ENCODE measurements at places on chromosomes 5 and 9.

GRCh38 chr5:132662925-132663770 lies 5.2 kb downstream of the IL13 start:
- peak; percentile 95 for DNase-seq

DNA sequence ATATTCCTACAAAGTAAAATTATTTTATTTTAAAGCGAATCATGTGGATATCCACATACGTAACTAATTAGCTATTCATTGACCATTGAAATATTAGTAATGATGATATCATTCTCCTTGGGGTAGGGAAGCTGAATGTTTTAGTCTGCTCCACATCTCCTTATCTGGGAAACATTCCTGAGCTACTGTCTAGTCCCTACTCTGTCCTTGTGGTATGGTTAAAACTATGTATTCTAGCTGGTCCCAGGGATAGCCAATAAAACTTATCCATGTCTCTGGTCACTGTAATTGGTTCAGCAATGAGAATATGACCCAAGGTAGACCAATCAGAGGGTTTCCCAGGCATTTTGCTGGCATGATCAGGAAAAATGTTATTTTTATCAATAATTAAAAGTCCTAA lies 76.0 kb upstream of the DAP start:
- no peak for DNase-seq

DNA sequence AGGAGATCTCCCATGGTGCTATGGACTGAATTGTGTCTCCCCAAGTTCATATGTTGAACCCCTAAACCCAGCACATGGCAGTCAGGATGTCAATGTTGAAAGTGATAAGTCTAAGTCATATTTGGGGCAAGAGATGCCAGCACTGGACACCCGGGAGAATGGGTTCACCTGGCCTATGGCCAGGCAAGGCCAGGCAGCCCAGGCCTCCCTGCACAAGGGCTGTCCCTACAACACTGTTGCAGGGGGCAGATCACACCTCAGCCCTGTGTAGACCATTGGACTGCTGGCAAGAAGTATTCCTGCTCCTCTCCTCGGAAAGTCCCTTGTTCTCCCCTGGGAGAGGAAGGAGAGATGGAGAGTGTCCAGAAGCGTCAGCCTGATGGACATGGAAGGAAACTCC lies 240.5 kb downstream of the GADD45G start:
- DNase-seq = no peak

DNA sequence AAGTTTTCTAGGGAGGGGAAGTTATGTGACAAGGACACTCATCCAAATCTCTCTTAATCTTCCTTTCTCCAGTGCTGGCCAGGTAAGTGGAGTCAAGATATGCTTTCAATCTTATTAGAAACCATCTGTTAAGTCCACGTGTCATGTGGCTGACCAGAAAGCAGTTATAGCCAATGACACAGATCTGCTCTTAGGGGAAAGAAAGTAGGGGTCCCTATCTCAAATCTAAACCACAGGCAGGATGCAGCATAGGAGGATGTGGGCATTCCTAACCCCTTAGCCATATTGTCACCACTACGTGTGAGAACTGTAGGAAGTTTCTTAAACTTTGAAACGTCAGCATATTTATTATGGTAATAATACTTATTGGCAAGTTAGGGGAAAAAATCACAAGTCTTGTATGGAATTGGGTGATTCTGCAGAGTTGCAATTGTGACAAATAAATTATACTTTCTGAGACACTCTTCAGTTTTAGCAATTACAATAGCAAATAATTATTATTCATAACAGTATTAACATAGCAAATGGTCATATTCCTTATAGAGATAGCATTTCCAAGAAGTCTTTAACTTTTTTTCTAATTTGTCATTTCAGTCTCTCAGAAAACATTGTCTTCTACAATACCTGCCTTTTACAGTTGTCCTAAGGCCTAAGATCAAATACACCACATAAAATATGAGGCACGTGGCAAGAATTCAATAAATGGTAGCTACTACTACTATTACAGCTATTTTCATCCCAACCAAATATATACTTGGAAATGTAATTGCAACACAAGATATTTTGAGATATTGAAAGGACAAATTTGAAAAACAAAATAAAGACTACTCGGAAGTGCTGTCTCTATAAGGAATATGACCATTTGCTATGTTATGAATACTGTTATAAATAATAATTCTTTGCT lies 236.9 kb downstream of the PDE4D start:
- peak; percentile 21 for DNase-seq

DNA sequence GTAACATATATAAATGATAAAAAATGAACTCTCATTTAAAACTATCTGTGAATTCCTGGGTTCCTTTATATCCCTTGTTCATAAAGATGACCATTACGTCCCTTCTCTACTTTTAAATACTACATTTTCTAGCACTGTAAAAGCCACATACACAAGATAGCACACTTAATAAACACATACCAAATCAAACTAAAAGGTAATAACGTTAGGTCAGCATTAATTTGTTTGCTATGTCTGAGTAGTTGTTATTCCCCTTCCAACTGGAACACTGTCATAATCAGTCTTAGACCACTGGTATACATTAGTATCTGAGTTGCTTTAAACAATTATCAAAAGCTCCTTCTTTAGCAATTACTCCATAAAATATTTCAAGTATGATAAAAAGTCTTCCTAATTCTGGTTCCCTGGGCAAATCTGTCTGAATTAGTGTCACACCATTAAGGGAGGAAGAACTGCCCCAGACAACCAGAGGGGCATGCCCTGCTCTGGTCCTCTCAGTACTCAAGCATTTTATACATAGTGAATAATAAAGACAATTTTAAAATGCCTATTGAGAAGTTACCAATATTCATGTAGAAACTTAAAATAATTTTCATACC lies 98.1 kb downstream of the RAPGEF6 start:
- DNase-seq = no peak

GRCh38 chr5:110803467-110804326 lies 64.9 kb downstream of the SLC25A46 start:
- DNase-seq = no peak

DNA sequence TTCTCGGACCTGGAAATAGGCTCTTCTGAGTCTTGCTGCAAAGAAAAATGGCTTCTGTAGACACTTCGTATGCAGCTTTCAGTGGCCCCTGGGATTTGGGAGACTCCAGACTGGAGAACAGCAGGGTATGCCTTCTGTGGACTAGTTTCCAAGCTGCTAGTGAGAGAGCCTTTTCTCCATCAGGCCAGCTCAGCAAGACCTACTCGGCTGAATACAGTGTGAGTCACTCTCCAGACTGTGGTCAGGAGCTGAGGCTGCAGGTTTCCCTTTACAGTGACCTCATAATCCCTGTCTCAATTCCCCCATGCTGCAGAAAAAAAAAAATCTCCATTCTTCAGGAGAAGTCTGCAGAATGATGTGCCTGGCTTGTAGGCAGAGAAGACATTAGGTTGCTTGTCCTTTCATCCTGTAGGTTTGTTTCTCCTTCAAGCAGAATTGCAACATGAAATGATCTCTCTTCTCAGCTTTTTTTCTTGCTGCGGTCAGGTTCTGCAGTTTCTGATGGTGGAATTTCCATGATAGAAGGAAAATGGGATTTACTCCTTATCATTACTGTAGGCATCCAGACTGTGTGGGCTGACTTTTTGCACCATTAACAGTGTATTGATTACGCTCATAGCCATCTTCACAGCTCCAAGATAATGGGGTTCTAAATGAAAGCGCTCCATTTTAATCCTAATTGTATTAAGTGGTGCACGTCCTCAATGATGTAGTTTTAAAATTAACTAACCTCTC lies 78.3 kb upstream of the TNFSF8 start:
- DNase-seq = no peak

GRCh38 chr5:170642066-170642735 lies 138.4 kb downstream of the KCNIP1 start:
- no peak for DNase-seq

DNA sequence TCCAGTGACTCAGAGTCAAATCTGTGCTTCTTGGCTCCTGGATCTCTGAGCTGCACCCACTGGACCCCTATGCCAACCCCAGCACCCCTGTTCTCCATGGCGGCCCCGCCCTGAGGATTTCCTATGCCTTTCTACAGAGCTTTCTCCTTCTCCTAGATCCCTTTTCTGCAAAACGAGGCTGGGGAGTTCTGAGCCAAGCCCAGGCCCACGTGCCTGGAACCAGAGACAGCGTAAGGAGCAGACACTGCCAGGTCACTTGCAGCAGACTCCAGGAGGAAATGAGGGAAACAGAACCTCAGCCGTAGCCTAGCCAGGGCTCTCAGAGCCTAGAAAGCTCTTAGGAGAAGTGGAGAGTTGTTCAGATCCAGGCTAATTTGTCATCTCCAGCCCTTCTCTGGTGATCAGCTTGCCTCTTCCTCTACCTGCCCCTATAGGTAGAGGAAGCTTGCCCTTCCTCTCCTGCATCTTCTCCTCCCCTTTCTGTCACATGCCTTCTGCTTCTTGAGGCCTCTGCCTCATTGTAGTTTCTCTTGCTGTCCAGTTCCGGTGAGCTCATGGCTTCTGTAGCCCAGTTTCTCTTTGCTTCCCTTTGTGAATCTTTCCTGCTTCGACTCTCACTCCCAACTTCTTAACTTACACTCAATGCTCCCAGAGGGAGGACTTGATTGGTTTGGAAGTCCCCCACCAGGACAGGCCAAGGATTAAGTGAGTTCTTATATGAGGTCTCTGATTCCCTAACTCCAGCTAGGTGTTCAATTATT lies 163.4 kb downstream of the RGS3 start:
- no peak for DNase-seq

DNA sequence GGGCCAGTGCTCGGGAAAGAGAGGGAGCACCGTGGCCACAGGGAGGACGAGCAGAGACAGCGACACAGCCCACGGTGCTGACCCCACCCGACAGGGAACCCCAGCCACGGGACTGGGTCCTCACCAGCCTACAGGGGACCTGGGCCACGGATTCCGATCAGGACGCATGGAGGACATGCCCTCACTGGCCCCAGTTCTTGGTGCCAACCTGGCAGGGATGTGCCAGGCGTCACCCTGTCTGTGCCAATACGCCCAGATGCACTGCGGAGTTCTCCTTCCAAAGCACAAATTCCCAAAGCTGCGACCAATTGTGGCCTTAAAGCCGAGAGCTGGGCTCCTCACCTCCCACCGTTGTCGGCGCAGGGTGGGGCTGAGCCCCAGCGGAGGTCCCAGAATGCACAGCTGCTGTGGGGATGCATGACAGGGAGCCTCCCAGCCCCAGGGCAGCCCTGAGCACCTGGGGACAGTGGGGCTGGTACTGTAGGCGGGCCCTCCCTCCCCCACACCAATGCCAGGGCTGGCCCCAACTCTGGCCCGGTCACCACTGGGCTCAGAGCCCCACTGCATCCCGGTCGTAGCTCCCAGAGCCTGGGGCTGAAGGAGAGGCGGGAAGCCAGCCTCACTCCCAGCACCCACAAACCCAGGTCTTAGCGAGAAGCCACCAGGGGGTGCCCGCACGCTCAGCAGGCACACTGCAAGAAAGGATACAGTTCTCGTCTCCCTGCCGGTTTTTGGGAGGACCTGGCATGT lies 44.2 kb downstream of the NKD2 start:
- no peak for DNase-seq

All from GM12865 (cell line).